ENCODE measurements at places on chromosomes 12 and 14. TPM values are rescaled to one million over a fixed set of nuclear protein-coding genes. Genes with fewer than 3 reads are reported as not detected.
A peak's percentile ranks its signal among the peaks of the same experiment; 100 is the strongest.

DNA sequence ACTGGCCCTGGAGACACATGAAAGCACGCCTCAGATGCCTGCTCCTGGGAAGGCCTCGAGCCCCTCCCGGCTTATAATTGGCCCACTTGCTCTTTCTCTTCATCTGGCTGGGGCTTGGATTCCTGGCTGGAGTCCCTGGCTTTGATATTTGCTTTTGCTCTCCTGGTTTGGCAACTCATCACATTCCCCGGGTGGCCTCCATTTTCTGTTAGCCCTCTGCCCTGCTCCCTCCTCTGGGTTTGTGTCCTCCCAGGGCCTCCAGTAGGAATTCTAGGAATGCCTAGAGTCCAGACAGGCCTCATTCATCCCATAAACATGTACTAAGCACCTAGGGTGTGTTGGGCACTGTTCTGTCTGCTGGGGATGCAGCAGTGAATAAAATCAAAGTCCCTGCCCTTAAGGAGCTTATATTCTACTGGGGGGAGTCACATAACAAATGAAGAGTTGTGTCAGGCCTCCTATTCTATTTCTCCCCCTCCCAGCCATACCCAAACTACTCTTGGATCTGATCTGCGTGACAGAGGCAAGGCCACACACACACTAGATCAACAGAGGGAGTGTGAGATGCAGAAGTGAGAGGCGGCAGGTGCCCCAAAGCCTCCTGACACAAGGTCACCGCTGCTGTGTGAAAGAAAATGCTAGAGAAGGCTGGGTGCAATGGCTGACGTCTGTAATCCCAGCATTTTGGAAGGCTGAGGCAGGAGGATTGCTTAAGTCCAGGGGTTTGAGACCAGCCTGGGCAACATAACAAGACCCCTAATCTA, 21.3 kb upstream of the TSPAN9 start:
- no peak for DNase-seq

RNASE1 gene
- 387 TPM for total RNA-seq

GRCh38 chr12:102300824-102301461, 103.3 kb upstream of the PMCH start:
- peak; percentile 45 for DNase-seq

DNA sequence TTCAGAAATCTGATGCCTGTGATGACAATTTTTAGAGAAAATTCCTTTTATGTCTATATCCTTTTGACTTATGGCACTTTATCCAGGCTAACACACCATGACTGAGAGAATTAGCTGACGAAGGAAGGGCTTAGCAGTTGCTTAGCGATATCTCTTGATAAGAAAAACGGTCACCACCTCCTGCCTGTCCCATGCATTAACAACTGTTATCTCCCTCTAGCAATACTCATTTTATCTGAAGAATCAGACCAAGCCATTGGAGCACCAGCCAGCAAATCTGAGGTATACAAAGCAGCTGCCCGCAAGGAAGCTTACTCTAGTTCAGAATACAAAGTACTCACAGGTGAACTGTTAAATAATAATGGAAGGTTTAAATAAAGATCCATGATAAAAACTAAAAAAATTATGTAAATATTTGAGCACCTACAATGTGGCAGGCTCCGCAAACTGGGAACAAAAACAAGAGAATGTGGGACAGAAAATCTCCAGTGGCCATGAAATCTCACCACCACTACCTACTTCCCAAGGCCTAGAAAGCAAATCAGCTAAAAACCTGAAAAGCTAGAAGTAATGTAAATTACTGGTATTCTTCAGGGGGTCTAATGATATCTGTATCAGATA, 24.3 kb downstream of the PPM1H start:
- DNase-seq, result no peak

DNA sequence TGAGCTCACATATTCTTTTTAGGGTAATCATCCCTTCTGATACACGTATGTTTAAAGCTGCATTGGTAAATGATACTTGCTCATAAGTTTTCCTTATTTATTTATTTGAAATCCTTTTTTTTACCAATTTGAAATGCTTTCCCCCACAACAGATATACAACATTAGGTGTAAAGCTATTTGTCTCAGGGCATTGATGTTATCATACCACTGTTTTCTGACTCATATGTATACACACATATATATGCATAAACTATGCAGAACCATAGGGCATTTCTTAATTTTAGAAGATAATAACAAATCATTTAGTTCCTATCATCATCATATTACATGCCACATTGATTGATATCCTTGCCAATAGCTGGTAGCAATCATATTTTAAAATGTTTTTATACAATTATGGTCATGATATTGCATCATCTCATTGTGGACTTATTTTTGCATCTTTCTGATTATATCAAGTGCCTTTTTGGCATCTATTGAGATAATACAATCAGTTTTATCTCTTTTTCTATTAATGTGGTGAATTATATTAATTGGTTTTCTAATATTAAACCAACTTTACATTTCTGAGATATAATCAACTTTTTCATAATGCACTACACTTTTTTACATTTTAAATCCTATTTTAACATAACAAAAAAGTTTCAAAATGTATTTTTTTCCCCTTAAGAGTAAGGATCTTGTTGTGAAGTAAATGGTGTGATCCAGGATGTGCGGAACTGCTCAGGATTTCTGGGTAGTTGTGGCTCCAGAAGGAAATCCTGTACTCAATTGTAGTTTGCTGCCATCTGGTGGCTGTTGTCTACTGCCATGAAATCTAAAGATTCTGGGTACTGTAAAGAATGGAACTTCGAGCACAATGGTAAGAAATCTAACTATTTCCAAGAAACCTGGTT, 16.7 kb downstream of the OR9K2 start:
- DNase-seq, result peak; percentile 25

DNA sequence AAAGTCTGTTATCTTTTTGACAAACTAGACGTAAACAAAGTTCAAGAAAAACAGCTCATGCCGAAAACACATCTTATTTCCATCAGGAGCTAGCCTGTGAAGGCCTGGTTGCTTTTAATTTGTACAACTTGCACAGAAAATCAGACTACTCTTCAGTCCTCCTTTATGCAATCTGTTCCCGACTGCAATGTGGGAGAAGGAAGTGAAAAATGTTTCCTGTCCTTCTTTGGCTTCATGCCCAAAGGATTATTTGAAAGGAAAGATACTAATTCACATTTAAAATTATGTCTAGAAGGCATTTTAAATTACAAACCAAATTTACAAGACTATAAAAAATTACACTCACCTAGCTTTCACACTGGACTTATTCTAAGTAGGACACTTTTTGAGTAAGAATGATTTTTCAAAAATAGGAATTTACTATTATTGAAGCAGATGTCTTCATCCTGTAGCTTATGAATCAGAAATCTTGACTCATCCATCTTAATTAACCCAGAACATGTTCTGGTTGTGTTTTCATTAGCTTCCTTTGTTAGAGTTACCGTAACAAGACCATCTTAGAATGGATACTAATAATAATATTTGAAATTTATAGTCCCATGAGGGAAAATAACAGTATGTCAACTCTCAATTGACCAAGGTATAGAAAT, 272.6 kb downstream of the PRKD1 start:
- DNase-seq, result peak; percentile 25

DNA sequence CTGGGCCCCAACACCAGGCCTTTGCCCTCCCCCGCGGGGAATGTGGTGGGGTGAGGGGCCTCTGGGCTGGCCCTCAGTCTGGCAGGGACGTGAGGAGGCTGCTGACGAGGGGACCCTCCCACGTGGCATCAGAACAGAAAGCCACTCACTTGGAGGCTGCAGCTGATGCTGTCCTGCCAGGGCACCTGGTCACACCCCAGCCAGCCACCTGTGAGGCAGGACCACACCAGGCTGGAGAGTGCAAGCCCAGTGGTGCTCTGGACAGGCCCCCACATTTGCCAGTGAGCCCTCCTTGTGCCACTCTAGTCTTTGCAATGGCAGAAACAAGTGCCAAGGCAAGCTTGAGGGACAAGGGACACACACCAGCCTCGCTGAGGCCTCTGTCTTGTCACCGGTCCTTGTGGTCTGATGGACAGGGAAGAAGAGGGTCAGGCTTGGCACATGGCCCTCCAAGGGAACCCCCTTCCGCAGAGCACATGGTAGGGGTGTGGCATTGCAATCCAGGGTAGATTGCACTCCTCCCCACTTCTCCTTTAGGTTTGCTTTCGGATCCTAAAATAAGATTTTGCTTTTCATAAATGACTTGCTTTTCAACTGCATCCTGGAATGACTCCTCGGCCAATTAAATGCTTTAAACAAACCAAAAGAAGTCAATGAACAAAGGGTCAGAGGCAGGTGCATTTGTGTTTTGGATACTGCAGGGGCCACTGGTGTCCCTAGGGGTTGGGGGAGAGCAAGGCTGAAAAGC, 53.7 kb downstream of the CCDC88C start:
- no peak for DNase-seq

COX8C gene
- not detected for total RNA-seq

- no peak for DNase-seq
Measured at GRCh38 chr12:66898700-66899469, 220.0 kb upstream of the GRIP1 start.

- no peak for DNase-seq
Measured at GRCh38 chr12:50282721-50283228, 545 bp downstream of the LIMA1 start.

MGP gene
- 9.1 TPM for total RNA-seq

GRCh38 chr12:115109863-115110262, 425.9 kb upstream of the TBX3 start:
- DNase-seq, result no peak

- no peak for DNase-seq
Measured at GRCh38 chr14:79540394-79540793, 670.9 kb downstream of the DIO2 start.

DCAF4 gene
- 31.5 TPM for total RNA-seq

GRCh38 chr14:77342726-77343397, 22.0 kb downstream of the GSTZ1 start:
- no peak for DNase-seq

DNA sequence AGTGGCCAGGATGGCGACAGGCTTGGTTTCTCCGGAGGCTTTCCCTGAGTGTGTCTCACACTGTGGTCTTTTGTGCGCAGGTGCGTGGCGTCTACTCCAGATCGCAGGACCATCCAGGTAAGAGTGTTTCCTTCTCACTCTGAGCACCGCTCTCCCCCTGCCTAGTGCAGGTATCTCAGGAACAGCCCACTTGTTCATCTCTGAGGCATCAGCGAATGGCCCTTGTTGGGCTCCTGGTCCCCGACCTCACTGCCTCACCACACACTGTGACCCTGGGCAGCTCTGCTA, 781 bp downstream of the ADGRD1 start:
- DNase-seq, result no peak

DNA sequence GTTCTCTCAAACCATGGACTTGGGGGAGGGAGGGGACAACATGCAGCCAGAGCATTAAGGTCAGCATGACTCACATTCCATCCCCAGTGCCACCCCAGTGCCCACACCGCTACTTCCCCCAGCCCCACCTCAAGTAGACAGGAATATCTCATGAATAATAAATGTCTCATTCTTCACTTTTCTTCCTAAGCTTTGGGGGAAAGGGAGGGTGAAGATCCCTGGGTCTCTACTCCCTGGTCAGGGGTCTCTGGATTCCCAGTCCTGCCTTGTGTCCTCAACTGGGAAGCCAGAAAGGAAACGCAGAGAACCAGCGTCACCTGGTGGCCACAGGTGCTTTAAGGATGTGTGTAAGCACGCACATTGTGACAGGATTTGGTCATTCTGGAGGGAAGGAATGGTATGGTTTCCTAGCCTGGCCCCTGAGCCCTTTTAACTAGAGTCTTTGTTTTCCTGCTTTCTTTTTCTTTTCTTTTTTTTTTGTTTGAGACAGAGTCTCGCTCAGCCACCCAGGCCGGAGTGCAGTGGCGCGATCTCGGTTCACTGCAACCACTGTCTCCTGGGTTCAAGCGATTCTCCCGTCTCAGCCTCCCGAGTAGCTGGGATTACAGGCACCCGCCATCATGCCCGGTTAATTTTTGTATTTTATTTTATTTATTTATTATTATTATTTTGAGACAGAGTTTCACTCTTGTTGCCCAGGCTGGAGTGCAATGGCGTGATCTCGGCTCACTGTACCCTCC, 3.4 kb downstream of the GPR84 start:
- no peak for DNase-seq

DNA sequence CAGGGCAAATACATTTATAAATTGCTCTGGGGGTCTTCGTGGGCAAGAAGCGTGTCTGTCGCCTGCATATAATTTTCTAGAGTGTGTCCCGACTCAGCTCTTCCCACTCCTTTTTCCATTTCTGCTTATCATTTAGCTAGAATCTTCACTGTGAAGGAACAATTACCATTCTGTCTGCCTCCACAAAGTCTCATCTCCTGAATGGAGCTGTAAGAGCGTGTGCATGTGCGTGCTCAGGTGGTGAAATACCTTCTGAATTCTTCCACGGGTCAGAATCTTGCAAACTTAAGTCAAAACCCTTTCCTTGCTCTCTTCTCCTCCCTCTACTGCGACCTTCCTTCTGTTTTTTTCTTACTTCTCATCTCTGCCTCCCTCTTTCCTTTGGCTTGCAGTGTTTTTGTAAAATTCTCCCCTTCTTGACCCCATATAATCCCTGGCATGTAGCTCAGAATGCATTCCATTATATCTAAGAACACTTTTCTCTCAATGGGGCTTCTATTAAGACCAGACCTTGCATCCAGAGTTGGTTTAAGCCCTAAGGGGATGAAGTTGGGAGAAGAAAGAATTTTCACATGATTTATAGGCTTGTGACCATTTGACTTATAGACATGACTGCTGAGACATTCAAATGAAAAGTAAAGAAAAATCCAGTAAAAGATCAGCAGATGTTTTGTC, 25.0 kb upstream of the GSG1 start:
- DNase-seq, result no peak

CD4 gene
- total RNA-seq, result not detected

DNA sequence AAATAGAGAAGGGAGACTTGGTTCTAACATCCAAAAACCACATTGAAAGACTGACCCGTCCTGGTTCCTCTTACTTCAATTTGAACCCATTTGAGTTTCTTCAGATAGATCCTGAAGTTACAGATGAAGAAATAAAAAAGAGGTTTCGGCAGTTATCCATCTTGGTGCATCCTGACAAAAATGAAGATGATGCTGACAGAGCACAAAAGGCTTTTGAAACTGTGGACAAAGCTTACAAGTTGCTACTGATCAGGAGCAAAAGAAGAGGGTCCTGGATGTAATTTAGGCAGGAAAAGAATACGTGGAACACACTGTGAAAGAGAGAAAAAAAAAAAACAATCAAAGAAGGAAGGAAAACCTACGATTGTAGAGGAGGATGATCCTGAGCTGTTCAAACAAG, 25.4 kb upstream of the NFKBIA start:
- no peak for DNase-seq

CLEC4C gene
- total RNA-seq, result not detected

- no peak for DNase-seq
Measured at GRCh38 chr14:40762685-40763084, 844.0 kb upstream of the LRFN5 start.

RNASE3 gene
- total RNA-seq, result not detected

GALNT9 gene
- total RNA-seq, result not detected

- DNase-seq, result no peak
Measured at GRCh38 chr12:126727218-126728075, 1539.5 kb upstream of the TMEM132C start.

GRCh38 chr14:68143341-68143841, 323.8 kb downstream of the RAD51B start:
- DNase-seq, result no peak
